ENCODE measurements at places on chromosomes 4 and X.

GRCh38 chrX:117511379-117511778 lies 605.2 kb downstream of the KLHL13 start:
- no peak for DNase-seq

DNA sequence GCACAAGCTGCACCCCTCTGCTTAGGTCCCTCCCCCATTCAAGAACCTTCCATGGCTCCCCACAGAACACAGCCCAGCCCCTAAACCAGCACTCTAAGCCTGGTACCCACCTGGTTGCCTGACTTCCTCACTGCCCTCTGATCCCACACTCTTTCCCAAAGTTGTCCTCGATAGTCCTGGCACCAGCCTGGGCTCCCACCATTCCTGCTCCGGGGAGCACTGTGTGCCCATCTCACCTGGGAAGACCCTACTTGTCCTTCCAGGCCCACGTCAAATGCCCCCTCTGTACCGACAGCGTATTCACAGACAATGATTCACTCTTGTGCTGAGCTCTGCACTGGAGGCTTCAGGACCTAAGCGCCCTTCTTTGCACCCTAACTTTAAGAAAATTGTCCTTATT lies 40.1 kb downstream of the ABLIM2 start:
- DNase-seq, result no peak

- no peak for DNase-seq
These were observed 150.6 kb downstream of the GPM6A start for GRCh38 chr4:175661437-175661836.

DNA sequence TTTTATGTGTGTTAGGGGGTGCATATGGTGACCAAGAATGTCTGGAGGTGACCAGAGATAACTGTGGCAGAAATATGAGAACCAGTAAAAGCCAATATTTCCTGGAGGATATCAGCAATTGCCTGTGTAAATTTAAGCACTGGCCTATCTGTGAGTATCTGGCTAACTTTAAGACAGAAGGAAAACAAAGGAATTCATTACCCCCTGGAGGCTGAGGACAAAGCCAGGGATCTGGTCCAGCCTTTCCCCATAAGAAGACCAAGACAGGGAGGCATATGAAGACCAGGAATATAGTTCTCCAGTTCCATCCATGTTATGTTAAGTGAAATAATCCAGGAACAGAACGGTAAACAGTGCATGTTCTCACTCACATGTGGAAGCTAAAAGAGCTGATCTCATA lies 49.2 kb downstream of the MFAP3L start:
- no peak for DNase-seq

GRCh38 chr4:134388351-134388750 lies 186.8 kb upstream of the PABPC4L start:
- DNase-seq, result no peak
